ENCODE measurements at places on chromosomes 6 and 20.

GRCh38 chr6:169665289-169665688 is 36.5 kb downstream of the WDR27 start:
- no peak for DNase-seq

DNA sequence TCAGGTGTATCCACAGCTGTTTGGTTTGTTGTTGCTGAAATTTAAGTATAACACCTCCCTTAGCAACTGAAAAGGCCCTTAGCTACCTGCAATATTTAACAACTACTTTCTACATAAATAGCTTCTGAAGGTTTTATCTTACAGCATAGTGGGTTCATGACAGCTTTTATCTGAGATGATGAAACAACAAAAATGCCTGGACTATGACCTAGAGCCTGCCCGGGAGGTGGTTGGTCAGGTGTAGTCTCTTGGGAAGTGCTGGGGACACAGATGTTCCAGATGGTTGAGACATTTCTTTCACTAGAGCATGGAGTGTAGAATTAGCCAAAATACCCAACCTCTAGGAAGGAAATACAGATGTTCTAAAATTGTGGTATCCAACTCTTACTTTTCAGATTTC is 705.4 kb downstream of the MAFB start:
- no peak for DNase-seq

- no peak for DNase-seq
Measured at GRCh38 chr20:416950-417800, 9.1 kb downstream of the RBCK1 start.

DNA sequence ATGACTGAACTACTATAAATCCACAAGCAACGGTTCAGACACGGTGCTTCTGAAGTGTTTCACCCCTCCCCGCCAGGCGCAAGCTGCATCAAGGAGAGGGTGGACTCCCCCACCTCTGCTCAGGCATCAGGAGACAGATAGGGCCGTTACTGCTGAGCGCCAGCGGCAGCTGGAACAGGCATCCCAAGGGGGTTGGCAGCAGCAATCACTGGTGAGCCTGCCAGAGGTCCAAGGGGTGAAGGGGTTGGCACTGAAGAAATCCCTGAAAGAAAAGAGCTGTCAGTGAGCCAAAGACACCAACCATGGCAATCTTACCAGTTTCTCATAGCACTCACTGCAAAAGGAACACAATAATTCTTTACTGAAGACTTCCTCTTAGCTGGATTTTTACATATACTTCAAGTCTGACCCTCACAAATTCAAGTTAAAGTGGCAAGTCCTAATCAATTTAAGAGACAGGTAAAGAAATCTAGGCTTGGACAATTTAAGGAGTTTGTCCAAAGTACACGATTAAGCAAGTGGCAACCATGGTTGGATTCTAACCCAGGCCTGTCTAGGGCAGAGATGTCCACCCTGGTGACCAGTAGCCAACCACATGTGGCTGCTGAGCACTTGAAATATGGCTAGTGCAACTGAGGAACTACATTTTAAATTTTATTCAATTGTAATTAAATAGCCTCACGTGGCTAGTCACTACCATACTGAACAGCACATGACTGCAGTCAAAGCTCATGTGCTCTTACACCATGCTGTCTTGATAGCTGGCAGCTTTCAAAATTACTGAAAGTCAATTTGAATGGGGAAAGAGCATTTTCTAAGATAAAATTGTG is 21.7 kb upstream of the TBC1D20 start:
- DNase-seq, result no peak

- no peak for DNase-seq
Measured at GRCh38 chr20:48761874-48762273, 65.9 kb downstream of the PREX1 start.

DNA sequence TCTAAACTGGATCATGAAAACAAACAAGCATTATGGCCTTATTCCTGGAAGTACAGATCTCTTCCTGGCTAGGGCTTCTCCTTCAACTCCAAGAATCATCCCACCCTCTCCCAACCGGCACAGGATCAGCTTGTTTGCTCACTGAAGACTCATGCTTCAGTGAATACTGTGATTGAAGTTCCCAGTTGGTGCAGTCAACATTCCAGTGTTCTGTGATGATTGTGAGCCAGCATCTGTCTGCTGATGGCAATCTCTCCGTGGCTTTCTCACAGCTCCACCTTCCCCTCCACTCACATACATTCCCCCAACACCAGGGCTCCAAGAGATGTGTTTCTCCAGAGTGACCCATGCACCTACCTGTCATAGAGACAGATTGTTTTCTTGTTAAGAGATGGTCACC is 421.3 kb upstream of the BTBD3 start:
- no peak for DNase-seq

DNA sequence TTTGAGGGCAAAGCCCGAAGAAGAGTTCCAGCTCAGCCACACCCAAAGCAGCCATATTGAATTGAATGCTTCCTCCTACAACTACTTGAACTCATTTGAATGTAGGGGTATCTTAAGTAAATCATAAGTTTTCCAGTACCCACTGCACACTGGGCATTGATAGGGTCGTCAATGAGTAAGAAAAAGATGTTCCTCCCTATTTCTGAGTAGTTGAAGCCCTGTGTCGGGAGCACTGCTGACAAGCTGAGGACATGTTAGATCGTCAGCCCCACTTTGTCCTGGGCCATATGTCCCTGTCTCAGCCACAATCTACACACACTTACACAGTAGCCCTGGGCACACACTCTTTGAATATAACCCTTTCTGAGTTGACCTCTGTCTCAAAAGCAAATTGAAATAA is 105.7 kb downstream of the ARHGAP18 start:
- no peak for DNase-seq

DNA sequence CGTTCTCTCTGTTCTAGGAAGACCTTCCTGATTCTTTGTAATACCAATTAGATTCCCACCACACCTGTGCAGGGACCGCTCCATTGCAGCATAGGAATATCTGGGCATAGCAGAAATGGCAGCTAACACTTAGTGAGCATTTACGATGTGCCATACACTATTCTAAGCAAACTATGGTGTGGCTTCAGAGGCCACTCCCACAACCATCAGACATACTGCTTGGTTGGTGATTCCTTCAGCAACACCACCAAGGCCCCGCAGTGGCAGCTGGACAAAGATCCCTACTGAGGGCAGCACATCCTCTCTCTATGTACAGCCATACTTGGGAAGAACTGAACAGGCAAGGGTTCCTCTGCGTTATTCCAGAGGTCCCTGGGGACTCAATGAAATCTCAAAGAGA is 6.2 kb downstream of the KCNK5 start:
- no peak for DNase-seq

DNA sequence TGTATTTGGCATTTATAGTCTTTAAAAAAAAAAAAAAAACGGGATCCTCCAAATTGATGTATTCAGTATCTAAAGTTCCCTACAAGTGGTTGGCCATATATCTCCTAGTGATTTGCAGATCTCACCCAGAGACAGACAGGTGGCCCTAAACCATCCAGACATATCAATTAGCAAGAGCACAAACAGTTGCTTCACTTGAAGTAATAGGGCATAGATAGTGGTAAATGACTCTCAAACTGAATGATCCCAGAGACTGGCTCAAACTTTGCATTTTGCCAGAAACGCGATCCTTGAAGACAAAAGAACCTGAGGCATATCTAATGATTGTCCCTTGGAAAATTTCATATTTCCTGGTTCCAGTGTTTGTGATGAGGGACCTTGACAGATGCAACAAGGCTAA is 54.6 kb downstream of the HMGCLL1 start:
- no peak for DNase-seq

DNA sequence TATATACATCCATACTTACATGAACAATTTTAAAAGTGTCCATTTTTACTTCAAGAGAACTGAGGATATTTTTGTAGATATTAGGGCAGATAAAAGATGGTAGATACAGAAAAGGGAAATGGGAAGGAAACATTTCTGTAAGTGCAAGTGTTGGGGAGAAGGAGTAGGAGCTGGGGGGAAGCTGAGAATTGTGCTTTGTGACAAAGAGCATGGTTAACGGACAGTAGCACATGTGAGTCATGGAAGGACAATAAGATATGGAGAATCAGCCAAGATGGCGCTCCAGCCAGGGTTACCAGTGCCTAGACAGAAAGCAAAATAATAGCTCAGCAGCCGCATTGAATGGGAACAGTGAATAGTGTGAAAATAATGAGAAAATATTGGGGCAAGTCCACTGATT is 12.7 kb upstream of the HLA-DRB1 start:
- no peak for DNase-seq

DNA sequence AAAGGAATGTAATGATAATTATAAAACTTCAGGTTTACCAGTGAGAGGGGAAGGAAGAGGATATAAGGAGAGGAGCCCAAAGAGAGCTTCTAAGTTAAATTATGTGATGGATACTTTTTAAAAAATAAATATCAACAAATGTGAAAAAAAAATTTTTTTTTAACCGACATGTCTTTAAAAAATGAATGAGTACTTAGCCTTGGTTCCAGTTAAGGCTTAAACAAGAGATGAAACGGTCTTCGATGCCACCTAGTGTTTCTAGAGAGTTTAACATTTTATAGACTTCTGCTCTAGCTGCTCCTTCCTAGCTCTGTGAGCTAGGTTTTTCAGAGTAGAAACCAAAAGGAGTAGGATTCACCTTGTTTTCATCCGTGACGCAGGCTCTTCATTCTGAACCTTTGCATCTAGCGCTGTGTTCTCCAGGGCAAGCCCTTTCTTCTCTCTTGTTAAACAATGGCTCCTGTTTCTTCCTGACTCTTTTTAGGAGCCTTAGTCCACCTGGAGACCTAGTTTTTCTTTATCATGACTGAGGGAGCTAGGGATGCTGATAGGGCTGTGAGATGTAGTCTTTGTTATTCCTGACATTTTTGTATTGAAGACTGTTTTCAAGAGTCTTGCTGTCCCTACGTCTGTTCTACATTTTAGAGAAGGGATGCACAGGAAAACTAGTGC is 42.4 kb upstream of the GNRH2 start:
- DNase-seq, result no peak

- no peak for DNase-seq
Measured at GRCh38 chr6:113837170-113837569, 20.0 kb upstream of the MARCKS start.

- no peak for DNase-seq
Measured at GRCh38 chr6:31927242-31927862, at the start of gene C2. C2 (plus strand) TSS chr6:31927717; CDS start chr6:31927753, 36 bp downstream.

DNA sequence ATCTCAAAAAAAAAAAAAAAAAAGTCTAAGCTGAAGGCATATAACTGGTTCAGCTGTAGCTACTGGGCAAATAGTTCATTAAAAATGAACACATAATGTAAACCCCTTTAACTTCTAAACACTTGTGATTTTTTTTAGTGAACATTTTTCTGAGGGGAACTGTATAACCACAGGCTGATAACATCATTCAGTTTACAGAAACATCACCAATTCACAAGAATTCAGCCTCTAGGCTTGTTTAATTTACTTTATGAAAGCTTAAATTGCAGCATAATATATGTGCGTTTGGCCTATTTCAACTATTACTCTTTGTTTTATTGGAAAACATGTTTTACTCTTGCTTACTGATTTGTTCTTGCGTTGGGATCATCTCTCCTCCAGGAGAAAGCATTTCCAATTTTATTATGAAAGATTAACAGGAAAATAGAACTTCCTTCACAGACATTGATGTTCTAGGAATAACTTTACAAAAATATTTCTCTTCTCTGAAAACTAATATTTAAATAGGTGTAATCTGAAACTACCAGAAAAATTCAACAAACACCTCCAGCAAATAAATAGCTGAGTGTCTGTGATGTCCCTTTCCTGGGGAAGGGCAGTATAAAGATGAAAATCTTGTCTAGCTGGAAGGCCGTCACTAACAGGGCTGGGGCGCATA is 284.5 kb downstream of the UST start:
- DNase-seq, result no peak

- no peak for DNase-seq
Measured at GRCh38 chr6:140905724-140906123, 1227.0 kb upstream of the GJE1 start.

DNA sequence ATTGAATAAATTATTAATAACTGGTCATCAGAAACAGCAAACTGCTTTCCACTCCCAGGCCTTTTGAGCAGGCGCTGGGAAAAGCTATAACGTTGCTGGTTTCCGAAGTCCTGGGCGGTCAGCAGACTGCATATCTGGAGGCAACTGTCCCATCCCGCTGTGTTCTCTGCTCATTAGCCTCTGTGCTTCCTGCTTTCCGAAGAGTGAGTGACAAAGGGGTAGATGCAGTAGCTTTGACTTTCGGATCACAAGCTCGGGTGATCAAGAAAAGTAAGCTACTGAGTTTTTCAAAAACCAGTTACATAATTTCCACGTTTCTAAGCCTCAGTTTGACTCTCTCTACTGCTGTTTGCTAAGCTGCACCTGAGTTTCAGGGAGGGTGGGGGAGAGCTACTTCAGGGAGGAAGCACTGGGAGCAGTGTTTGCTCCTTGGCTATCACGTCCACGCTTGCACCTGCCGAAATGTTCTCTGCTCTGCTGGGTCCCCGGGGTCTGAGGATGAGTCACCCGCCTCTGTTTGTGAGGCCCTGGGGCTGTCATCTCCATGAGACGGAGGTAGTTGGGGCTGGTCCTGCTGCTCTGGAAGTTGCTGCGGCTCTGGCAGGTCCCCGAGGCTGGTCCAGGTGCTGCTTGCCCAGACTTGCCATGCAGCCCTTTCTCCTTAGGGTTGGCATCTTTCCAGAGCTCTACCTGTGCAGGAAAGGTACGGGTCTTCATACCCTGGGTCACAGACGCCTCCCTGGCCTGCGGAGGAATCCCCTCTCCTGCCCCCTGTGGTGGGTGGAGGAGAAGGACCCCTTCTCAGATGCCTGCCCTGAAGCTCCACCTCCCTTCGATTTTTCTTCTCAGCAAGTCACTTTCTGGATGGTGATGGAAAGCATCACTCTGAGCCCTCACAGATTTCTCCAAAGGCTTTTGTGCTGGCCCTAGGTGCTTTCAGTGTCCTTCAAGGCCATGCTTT is 220.0 kb downstream of the QKI start:
- no peak for DNase-seq

DNA sequence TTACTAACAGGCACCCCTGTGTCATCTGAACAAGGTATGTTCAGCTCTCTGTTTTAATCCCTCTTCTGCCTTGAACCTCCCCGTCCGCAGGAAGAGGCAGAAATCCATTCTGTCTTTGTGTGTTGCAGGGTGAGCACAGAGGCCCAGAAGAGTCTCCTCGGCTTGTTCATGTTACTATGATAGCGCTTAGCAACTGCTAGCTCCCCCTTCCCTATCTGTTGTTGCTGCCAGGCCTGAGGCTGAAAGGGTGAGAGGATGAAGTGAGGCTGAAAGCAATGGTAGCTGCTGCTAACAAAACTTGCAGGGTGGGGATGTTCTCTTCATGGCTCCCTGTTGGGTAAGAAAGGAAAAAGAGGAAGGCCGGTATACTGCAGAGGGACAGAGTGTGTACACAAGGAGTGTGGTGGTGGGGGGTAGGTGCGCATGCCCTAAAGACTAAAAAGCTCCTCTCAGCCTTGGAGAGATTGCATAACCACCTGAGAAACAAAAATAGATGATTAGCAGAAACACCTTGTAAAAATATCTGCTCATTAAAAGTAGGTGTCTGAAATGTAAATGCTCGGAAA is 55.2 kb upstream of the CITED2 start:
- DNase-seq, result no peak

- DNase-seq, result no peak
Measured at GRCh38 chr6:111652156-111652555, 46.5 kb upstream of the TRAF3IP2 start.

DNA sequence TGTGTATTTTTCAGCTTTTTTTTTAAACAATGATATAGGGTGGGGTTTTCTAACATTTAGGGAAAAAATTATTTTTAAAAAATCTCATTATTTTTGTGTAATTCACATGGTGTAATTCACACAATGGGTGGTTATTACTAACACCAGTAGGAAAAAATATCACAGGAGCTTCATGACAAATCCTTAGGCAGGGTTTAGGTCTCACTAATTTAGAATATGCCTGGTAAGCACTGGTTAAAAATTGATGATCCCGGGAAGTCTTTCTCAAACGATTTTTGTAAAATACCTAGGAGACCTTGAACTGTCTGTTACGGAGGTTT is 29.5 kb upstream of the ZNF217 start:
- no peak for DNase-seq
